HL-60 (cell line): ENCODE measurements at places on chromosomes 12 and 14.
A peak's percentile ranks its signal among the peaks of the same experiment; 100 is the strongest.

DNA sequence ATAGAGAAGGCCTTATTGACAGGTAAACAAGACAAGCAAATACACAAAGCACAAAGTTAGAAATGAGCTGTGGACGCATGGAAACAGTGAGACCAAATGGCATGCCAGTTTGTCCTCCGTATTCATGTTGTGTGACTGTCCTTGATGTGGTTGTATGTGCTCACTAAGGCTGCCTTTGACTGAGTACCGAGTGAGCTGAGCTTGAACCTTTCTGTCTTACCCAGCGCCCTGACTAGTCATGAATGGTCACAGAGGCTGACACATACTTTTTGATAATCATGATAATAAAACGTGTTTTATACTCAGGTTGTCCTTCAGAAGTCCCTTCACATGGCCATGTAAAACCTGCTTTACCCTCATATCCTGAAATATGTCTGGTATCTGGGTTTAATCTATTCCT lies 553 bp upstream of the CATSPERB start:
- no peak for DNase-seq

DNA sequence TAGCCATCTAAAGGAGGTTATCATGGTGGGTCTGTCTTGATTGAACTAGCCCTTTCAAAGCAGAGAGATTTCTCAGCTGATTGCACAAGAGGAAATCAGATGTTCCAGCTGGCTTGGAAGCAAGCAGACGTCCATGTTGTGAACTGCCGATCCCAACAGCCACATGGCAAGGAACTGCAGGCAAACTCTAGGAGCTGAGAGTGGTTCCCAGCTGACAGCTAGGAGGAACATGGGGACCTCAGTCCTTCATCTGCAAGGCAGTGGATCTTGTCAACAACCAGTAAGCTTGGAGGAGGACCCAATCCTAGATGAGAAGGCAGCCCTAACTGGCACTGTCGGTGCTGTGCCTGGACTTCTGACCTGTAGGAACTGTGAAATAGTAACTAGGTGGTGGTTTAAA lies 7.7 kb downstream of the ACVR1B start:
- no peak for DNase-seq

- peak; percentile 63 for DNase-seq
These were observed at the start of gene GLS2 for GRCh38 chr12:56488041-56488955. Gene GLS2, minus strand, starts transcription at chr12:56488161. Its CDS starts 43 bp downstream, at chr12:56488118.

GRCh38 chr14:52222901-52223300 lies 44.6 kb upstream of the PTGDR start:
- no peak for DNase-seq

GRCh38 chr12:11805680-11806079 lies 156.2 kb downstream of the ETV6 start:
- DNase-seq, result no peak

- no peak for DNase-seq
These were observed 24.8 kb upstream of the PCED1B start for GRCh38 chr12:47054659-47055058.

GRCh38 chr14:105146976-105147635 lies 21.5 kb downstream of the JAG2 start:
- DNase-seq, result no peak

DNA sequence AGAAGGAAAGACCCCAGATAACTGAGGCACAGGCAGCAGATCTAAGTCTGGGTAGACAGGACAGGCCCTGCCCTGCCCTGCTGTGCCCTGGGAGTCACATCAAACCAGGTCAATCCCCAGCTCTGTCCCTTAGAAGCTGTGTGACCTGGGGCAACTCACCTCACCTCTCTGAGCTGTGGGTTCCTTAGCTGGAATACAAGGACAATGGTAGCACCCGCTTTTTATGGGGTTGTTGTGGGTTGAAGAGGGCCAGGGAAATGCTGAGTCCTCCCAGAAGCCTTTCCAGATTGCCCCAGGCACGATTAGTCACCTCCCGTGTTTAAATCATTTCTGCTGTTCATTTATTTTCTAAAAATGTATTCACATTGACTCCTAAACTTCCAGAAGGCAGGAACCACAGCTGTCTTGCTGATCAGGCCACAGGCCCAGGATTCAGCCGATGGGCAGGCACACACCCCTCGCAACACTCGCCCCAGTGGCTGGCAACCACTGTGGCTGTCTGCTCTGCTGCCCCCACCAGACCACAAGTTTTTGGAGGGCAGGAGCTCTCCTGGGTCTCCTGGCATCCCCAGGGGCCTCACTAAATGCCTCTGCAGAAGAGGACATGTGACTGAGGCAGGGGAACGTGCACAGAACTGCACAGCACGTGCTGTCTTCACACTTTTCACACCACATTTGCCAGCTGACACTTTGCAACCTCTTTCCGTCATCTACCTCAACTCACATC lies 3.0 kb downstream of the SELPLG start:
- no peak for DNase-seq

GRCh38 chr12:113299619-113300237 lies 35.2 kb downstream of the SLC8B1 start:
- DNase-seq, result no peak

DNA sequence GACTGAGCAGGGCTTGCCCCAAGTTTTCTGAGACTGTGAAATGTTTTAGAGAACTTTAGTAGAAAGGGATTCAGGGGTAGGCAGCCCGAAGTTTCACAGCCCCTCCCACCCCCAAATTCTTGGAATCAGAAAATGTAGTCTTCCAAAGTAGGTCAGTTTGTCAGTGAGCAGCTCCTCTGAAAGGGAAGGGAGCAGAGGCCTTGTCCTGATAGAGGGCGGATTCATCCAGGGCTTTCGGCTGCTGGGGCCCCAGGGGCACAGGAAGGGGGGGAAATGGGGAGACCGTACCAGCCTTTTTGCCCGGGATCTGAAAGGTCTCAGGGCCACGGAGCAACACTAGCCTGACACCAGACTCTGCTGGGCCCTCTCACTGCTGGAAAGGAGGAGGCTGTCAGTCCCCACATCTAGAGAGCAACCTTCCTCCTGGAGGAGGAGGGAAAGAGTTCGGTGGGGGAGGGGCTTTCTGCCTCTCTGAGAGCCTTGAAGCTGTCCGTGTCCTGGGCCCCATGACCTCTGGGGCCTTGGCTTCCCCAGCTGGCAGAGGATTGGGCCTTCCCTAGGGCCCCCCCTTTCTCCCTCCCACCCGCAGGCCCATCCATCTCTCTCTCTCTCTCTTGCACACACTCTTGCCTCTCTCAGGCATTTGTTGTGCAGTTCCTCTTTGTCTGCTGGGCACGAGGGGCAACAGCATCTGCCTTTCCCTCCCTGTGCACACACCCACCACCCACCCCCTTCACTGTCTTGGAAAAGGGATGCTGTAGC lies at the start of gene IKZF4:
Gene IKZF4 (plus strand): TSS at position 621 of the 762 bp plus-strand sequence. CDS start 451 bp downstream, outside the sequence.
- DNase-seq, result peak; percentile 79

DNA sequence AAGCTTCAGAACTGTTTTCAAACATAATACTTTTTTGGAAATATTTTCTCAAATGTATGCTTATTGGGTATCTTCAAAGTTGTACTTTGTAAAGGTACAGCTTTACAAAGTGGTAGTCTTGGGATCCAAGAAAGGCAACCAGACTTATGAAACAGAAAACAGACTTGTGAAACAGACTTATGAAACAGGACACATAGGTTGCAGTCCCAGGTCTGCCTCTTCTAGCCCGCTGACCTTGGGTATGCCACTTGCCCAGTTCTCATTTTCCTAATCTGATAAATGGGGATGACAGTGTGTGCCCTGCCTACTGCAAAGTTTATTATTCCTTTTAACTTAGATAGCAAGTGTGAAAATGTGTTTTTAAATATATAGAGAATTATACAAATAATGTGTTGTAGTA lies 114.3 kb downstream of the KICS2 start:
- no peak for DNase-seq

DNA sequence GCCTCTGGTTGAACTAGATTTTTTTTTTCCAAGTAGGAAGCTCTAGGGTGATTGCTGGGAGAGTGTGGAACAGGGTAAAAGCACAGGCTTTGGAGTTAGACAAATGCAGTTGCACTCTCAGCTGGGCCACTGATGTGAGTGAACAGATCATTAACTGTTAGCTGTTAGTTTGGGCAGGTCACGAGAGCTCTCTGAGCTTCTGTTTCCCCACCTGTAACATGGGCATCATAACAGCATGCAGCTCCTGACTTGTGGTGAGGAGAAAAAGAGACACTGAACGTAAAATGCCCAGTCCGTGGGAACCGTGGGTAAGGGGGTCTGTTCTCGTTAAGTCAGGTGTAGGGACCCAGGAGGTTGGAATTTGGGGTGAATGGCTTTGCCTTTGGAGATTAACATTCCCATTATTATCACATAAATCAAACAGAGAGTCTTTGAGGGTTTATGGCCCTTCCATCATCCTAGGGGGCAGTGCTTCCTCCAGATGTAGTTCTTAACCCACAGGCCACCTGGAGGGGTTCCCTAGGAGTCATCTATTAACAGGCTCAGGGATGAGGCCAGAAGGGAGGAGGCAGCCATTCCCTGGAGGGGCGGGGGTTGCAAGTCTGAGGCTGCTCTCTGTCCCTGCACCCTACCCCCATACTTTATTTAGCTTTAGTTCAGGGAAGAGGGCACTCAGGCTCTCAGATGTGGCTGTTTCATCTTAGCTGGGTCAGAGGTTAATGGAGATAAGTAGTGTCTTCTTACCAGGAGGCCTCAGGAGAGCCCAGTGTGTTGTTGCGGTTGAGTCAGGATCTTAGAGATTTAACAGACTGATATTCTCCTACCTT lies 135.2 kb downstream of the DACT1 start:
- no peak for DNase-seq

DNA sequence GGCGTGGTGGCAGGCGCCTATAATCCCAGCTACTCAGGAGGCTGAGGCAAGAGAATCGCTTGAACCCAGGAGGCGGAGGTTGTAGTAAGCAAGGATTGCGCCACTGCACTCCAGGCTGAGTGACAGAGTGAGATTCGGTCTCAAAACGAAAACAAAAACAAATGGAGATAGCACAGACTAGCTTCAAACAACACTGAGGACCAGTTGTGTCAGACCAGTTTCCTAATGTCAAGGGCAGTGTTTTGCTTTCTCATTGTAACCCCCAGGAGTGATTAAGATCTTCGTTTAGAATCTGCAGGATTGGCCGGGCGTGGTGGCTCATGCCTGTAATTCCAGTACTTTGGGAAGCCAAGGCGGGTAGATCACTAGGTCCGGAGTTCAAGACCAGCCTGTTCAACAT lies 18.5 kb downstream of the RPGRIP1 start:
- DNase-seq, result no peak

GRCh38 chr14:90294872-90295271 lies 36.9 kb downstream of the NRDE2 start:
- DNase-seq, result peak; percentile 91

- no peak for DNase-seq
These were observed 29.1 kb downstream of the JDP2 start for GRCh38 chr14:75456997-75457335.

DNA sequence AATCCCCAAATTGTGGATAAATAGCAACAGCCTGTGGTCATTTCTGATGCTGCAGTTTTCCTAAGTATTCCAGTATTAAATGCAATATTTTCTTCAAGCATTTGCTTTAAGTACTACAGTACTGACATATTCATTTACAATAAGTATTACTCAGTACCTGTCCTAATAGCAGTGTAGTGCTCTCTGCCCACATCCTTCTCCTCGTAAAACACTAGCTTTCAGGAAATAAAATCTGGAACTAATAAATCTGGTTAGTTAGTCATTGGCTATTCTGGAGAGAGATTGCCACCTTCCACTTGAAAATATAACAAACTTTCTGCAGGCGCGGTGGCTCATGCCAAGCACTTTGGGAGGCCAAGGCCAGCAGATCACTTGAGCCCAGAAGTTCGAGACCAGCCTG lies 441.5 kb downstream of the PRKD1 start:
- DNase-seq, result no peak

DNA sequence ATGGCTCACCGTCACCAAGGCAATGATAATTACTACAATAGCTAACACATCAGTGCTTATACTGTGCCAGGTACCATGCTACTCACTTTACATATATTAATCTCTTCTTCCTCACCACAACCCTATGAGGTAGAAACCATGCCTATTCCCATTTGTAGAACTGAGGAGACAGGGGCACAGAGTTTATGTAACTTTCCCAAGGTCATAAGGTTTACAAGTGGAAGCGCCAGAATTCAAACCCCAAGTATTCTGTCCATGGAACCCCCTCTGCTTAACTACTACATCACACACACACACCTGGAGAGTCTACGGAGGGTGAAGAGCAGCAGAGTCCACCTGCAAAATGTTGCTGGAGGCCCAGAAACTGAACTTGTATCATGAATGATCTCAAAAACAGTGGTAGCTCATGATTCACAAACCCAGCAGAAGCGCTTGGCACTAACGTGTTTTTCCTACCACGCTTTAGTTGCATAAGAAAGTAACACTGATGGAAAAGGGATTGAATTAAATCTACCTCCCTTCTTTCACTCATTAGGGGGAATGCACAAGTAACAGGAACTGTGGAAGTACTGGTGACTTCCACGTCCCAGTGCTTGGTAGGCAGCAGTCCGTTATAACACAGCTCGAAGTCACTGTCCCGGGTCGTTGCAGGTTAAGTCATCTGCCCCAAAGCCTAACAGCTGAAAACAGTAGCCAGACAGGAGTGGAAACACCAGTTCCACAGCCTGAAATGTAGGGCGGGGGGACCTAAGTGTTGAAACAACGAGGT lies 2.0 kb downstream of the ITPR2 start:
- peak; percentile 54 for DNase-seq

DNA sequence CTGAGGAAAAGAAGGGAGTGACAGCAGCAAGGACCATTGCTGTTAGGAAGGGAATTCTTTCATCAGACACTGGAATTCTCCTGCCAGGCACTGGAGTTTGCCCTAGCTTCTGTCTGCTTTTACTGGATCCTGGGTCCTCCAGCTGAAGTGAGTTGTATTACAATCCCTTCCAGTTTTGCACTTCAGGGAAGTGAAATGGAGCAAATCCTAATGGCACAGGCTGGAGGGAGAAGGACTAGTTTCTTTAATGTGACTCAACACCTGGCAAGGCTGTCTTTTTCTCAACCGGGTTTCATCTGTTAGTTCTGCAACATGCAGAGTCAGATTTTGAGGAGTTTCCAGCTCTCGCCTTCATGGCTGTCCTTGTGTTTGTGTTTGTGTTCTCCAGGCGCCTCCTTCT lies 45.8 kb downstream of the ETV6 start:
- no peak for DNase-seq

DNA sequence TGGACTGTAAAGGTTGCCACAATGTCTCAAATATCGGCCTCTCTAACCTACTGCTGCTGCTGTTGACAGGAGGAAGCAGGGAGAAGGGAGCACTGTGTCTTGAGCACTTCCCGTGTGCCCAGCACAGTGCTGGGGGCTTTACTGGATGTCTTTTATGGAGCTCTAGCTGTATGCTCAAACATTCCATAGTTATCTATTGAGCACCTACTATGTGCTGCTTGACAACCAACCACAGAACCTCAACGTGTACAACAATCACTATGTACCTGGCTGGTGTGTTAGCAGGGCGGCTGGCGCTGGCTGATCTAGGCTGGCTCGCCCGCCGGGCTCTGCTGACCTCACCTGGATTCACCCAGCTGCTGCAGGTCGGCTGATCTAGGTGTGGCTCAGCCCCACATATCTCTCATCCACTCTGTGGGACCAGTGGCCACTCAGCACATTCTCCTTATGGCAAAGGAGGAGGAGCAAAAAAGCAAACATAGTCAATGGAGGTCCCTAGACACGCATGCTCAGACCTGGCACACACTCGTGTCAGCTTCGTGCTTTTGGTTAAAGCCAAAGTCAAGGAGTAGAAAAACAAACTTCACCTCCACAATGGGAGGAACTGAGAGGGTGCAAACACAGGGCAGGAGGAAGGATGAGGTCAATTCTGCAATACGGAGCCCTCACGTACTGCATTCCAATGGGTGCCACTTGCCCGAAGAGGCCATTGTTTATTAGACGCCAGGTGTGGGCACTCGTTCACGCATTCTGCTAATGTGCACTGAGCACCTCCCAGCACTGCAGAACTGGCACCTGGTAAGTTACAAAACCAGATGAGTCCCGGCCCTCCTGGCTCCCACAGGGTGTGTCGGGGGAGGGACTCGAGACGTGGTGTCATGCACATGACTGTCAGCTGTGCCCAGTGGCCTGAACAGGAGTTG lies 147.2 kb downstream of the SCARB1 start:
- no peak for DNase-seq
